ENCODE measurements at places on chromosomes 7 and 10.

DNA sequence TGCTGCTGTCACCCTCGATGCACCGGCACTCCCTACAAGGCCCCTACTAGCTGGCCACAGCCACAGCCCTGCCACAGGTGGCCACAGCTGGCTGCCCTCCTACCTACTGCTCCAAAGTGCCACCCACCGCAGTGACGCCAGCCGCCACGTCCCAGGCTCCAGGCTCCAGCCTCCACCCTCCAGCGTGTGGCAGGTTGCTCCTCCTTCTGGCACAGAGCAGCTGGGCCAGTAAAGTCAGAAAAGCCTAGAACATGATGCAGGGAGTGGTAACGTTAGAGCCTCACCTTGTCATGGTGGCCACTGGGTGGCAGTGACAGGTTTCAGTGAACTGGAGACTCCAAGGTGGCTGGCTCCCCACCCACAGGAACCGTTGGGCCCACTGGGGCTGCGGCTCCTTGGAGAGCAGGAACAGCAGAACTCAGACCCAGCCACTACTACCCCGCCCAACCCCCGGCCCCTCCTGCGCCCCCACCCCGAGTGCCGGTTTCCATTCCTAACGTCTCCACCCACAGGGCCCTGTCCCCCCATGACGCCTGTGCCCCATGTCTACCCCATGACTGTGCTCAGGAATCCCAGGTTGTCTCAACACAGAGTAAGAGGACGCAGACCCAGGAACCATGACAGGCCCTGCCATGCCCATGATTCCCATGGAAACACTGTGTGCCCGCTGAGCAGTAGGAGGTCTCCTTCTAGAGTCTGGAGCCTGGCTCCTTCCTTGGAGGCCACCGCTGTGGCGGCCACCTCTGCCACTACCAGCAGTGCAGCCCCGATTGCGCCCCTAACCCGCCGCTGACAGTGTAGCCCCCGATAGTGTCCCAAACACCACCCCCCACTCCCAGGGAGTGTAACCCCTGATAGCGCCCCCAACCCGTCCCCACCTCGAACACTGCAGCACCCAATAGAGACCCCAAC is 52.3 kb upstream of the ZNF33B start:
- DNase-seq = no peak

DNA sequence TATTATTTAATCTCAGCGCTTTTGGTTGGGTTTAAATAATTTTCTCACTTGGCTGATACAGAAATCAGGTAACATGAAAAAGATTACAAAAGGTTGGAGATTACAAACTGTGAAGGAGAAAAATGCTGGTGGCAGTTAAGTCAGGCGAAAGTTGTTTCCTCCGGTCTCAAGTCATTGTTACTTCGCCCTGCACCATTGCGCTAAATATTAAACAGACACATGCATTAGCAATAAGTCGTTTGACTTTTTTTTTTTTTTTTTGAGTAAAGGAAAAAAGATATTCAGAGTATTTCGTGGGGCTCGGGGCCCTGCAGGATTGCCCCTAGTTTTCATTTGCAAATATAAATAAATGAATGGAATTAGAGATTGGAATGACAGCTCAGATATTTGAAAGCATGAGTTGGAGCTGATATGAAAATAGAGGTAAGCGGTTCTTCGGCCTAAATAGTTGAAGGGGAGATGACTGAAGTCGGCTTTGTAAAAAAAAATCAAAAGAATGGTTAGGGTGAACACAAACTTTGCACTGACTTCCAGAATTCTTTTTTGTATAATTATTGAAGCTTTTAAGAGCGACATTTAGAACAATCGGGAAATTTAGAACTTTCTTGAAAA is 914 bp downstream of the SDHAF3 start:
- no peak for DNase-seq

GRCh38 chr7:30699706-30700495 is 17.6 kb upstream of the CRHR2 start:
- no peak for DNase-seq

GRCh38 chr7:20260223-20260622 is 43.0 kb upstream of the MACC1 start:
- no peak for DNase-seq

DNA sequence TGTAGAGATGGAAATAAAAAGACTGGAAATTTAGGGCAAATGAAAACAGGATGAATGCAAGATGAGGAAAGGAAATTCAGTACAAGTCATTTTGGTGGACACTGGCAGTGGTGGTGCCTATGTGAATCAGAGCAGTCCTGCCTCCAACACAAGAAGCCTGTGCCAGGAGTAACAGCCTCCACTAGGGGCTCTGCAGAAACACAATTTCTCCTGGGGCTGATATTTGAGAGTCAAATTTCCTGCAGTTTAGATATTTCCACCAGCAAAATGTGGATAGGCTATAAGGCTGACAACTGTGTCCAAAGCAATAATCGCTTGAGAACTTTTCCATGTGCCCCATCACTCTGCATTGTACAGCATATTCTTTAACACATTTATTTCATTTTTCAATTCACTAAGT is 4.7 kb upstream of the PLXDC2 start:
- no peak for DNase-seq

- no peak for DNase-seq
These were observed 26.0 kb downstream of the AGK start for GRCh38 chr7:141577043-141577839.

GRCh38 chr7:24010495-24010894 is 273.5 kb upstream of the NPY start:
- no peak for DNase-seq

- DNase-seq = no peak
These were observed 223.5 kb upstream of the PITRM1 start for GRCh38 chr10:3396116-3396515.

DNA sequence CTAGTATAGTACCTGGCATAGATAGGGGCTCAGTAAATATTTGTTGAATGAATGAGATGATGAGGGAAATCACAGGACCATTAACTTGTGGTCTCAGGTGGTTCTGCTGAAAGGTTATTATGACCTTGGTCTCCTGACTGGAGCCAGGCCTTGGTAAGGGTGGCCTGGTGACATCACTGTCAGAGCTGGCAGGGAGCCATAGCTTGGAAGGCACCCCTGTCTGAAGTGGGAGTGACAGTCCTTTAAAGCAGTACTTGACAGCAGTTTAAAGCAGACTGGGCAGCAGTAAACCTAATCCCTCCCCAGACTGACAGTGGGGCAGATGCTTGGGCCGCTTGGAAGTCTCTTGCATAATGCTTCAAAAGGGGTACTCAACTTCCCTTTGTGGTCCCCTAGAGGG is 13.4 kb downstream of the DPCD start:
- no peak for DNase-seq

DNA sequence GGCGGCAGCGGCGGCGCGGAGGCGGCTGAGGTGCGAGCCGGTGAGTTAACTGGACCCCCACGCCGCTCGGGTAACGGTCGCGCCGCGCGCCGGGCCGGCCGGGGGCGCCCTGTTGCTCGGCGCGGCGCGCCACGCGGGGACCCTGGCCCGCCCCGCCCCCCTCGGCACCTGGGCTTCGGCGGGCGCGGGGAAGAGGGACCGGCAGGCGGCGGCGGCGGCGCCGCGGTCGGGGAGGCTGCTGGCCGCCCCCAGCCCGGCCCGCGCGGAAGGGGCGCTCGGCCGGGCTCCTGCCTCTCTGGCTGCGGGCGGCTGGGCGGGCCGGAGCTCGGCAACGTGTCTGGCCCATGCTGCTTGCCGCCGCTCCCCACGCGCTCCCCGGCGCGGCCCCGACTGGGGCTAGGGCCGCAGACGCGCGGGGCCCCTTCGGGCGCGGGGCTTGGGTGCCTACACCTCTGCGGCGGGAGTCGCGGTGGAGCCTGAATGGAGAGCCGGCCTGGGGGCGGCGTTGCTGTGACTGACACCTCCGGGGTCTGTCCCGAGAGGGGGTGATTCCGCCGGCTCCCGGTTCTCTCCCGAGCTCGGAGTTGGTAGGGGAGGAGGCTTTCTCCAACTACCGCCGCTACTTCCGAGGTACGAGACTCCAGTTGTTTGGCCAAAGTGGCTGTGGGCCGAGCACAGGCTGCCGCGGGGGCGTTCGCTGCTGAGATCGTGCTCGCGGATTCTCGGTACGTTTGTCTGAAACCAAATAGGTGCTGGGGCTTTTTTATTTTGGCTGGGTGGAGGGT is 494 bp downstream of the PALS2 start:
- DNase-seq = peak; percentile 70
